ENCODE measurements at places on chromosomes 4 and X. TPM values are rescaled to one million over a fixed set of nuclear protein-coding genes. Genes with fewer than 3 reads are reported as not detected.

Gene GIMD1
- not detected for total RNA-seq

Gene NDST4
- not detected for total RNA-seq

Gene FBXW7
- 55.0 TPM for total RNA-seq

Gene PPA2
- 67.2 TPM for total RNA-seq

Gene FANCB
- total RNA-seq, result 2.0 TPM

Gene SERTM2
- total RNA-seq, result 0.28 TPM

Gene ARMCX4
- total RNA-seq, result 17.8 TPM

All from posterior vena cava (tissue), 2 donors.